ENCODE measurements at places on chromosomes 16 and 17.

- no peak for DNase-seq
Measured at GRCh38 chr16:55922662-55923061, 47.5 kb upstream of the CES5A start.

- no peak for DNase-seq
Measured at GRCh38 chr17:38730526-38731379, 612 bp downstream of the CISD3 start.

DNA sequence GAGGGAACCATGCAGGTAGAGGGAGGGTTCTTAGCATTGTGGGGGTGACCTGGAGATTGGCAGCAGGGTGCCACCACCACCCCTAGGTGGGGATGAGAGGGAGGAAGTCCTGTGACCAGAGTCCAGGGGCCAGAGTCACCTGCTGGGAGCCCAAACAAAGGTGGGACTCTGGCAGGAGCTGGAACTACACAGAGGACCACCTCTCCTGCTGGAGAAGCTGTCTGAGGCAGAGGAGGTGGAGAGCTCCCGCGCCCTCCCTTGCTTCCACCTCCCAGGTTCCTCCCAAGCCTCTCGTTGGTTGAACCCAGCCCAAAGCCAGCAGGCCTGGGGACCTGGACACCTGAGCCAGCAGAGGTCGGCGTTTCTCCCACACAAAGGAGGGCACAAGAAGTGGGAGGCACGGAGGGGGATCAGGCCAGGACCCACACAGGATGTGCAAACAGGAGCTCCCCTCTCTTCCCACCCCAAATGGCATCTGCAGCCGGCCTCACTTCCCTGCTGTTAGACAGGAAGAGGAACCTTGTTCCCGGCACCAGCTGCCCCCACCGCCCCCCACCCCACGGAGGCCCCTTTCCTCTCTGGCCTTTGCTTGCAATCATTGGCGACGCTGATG is 154.6 kb downstream of the SEC14L1 start:
- no peak for DNase-seq

DNA sequence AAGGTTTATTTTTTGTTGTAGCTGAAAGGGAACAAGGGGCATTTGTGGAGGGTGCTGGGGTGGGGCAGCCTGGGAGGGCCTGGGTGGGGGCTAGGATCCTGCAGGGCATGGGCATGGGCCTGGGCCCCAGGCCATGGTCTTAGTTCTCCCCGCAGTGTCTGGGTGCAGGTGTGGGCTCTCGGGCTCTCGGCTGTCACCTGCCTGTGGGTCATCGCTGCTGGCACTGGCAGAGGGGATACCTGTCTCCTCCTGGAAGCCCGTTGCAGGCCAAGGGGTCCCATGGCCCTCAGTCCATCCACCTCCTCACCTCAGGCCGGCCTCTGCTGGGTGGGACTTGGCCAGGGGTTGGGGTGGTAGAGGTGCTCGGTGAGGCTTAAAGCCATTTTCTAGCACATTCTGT is 30.3 kb downstream of the TSC2 start:
- no peak for DNase-seq

GRCh38 chr17:3447625-3448024 is 14.0 kb upstream of the OR1E2 start:
- no peak for DNase-seq

GRCh38 chr17:38663964-38664644 is 10.7 kb downstream of the EPOP start:
- no peak for DNase-seq

- no peak for DNase-seq
Measured at GRCh38 chr17:3005696-3006095, 57.7 kb downstream of the OR1D5 start.

DNA sequence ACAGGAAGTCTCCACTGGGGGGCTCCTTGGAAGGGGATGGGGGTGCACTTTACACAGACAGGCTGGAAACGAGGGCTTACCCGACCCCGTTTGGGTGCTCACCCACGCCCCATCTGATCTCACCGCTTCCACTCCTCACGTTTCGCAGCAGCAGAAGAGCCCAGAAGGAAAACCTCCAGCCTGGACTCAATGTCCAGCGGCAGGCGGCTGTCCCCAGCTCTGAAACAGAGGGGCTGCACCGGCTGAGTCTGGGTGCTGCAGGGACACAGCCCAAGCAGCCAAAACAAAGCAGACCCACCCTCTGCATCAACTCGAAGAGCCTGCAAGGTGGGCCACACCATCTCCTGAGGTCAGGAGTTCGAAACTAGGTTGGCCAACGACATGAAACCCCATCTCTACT is 3.9 kb downstream of the MEAK7 start:
- DNase-seq: no peak

DNA sequence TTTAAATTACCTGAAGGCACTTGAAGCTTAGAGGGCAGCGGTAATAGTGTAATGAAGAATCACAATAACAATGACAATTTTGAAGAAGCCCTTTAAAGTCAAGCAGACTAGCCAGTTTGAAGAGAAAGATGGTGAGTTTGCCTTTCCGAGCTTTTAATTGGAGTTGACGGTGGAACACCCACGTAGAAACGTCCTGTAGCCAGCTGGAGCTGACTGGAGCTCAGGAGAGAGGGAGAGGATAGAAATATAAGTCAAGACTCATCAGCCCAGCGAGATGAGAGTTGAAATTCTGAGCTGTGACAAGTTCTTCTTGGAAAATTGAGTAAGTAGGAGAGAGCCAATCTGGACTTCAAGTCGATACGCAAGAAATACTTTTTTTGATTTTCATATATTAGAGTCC is 91.7 kb upstream of the CACNG3 start:
- DNase-seq: no peak

DNA sequence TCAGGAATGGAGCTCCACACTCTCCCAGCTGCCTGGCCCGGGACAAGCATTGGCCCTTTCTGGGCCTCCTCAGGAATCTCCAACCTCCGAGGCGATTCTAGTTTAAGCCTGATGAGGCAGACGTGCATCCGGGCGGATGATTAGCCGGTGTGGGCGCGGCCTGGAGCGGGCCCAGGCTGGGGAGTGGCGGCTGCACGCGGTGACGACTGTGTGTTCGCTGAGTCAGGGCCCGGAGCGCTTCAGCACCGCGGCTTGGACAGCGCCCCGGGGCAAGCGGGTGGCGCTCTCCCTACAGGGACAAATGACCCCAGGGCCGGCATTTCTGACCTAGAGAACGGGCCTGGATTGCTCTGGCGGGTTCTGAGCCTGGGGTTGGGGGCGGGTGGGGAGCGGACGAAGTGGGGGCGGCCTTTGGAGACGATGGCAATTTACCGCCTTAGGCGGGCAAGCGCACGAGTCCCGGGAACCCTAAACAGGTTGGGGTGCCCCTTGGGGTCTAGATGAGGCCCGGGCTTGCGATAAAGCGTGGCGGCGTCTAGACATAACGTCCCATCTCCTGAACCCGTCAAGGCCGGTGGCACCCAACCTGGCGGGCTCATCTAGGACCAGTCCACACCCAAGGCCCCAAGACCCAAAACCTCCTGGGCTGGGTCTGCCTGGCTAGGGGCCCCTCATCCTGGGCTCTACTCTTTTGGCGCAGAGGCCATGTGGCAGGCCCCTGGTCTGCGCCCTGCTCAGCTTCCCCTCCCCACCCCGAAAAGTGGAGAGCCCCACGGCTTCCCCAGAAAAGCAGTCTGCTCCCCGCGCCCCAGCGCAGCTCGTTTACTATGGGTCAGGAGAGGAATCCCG is 22.3 kb upstream of the ZNHIT3 start:
- DNase-seq: no peak

- no peak for DNase-seq
Measured at GRCh38 chr17:47810200-47810821, 11.3 kb downstream of the OSBPL7 start.

GRCh38 chr17:61404913-61405685 is 5.5 kb downstream of the TBX2 start:
- DNase-seq: no peak

DNA sequence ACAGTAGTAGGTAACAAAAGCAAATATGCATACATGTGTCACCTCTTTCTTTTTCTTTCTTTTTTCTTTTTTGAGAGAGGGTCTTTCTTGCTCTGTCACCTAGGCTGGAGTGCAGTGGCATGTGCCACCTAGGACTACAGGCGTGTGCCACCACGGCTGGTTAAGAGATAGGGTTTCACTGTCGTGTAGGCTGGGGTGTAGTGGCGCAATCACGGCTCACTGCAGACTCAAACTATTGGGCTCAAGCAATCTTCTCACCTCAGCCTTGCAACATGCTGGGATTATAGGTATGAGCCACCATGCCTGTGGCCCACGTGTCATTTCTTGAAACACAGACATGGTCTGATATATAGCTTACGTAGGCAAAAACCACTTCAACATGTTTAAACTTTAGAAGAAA is 397.7 kb upstream of the PMFBP1 start:
- DNase-seq: no peak

GRCh38 chr16:74667255-74667700 is 601 bp upstream of the RFWD3 start:
- DNase-seq: no peak

- DNase-seq: no peak
Measured at GRCh38 chr17:81701288-81702071, 1.7 kb upstream of the MRPL12 start.

GRCh38 chr17:76972046-76972641 is 103.9 kb downstream of the MGAT5B start:
- no peak for DNase-seq

DNA sequence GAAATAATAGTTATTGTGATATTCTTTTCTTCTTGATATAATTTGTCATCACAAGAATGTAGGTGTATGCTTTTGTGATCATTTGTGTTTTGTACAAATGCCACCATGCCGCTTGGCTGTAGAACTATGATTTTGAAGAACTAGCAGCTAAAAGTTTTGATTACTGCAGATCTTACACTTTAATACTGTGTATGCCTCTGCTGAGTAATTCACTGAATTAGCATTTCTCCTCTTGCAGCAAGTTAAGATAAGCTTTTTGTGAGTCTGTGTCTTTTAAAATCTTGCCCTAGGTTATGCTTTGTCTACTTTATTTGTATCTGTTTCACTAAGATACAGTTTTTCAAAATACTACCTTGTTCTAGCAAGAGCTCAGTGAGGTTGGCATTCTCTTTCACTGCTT is 326.5 kb upstream of the TBX2 start:
- no peak for DNase-seq

DNA sequence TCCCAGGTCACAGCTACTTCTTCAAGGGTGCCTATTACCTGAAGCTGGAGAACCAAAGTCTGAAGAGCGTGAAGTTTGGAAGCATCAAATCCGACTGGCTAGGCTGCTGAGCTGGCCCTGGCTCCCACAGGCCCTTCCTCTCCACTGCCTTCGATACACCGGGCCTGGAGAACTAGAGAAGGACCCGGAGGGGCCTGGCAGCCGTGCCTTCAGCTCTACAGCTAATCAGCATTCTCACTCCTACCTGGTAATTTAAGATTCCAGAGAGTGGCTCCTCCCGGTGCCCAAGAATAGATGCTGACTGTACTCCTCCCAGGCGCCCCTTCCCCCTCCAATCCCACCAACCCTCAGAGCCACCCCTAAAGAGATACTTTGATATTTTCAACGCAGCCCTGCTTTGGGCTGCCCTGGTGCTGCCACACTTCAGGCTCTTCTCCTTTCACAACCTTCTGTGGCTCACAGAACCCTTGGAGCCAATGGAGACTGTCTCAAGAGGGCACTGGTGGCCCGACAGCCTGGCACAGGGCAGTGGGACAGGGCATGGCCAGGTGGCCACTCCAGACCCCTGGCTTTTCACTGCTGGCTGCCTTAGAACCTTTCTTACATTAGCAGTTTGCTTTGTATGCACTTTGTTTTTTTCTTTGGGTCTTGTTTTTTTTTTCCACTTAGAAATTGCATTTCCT is 3.4 kb upstream of the LPCAT2 start:
- no peak for DNase-seq

DNA sequence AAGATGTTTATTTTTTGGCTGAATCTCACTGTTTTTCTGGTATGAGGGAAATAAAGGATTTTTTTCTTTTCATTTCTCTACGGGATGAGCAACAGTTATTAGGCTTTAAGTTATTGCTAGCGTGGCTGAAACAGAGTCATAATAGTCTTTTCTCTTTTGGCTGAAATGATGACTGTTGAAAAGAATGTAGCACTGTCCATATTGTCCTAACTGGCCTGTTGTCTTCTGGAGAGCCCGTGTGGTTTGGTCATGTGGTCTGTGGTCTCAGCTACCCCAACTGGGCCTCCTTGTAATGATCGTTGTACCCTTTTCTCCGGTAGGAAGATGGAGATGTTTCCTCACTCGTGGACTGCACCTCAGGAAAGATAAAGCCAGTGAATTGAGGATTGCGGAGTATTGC is 36.6 kb downstream of the EPN2 start:
- DNase-seq: no peak

DNA sequence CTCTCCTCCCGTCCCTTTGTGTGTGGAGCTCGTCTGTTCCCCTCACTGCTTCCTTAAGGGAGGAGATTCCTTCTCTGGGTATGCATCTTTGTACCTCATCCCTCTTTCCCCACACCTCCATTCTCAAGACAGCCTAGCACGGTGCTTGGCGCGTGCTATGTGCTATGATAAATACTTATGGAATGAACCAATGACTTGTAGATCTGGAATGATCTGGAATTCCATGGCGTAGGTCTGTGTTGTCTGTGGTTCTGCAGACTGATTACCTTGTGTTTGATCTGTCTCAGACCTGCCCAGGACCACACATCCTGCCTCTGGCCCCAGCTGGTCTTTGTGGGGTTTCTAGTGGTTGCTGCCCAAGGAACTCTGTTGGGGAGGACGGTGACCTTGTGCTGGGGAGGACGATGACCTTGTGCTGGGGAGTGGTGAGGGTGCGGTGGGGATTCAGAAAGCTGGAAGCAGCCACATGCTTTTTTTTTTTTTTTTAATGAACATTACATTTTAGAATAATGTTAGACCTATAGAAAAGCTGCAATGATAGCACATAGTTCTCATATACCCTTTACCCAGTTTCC is 33.5 kb upstream of the ETV4 start:
- no peak for DNase-seq

DNA sequence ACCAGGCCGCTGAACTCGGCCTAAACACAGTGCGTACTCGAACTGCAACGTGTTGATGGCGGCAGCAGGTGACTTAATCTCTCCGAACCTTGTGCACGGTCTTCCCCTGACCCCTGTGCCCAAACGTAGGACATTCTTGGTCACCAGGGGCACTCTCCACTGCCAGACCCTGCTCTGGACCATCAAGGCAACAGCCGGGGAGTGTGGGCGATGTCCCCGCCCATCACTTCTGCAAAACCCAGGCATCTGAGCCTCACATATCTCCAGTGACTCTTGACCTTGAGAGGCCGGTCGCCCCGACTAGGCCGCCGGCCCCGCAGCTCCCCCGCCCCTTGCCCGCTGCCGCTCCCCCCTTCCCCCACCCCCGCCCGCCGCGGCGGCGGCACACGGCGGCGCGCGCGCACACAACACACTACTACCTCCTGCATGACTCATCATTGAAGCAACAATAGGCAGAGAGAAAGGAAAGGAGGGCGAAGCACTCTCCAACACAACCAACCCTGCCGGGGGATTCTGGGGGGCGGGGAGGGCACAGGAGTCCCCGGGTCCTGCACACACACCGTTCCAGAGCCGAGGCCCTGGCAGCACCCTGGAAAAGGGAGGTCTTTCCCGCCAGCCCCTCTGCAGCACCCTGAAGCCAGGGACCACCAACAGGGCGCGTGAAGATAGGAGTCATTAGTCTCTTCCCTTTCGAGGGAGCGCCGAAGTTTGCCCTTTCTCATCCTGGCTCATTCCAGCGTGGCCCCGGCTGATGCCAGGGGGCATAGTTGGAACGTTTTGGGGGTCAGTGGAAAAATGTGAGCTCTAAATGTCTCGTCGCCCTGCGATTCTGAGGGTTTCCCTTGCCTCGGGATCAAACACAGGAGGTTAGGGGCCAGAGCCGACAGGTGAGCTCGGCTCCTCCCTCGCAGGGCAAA is 1.9 kb downstream of the MNT start:
- no peak for DNase-seq

GRCh38 chr16:86452451-86452850 is 57.9 kb upstream of the FOXF1 start:
- no peak for DNase-seq

Data from esophagus squamous epithelium (tissue), 5 donors.